Amniotic stem cell (primary cell): ENCODE measurements at places on chromosomes 12 and 14.

GRCh38 chr12:84470361-84470760, 442.2 kb downstream of the SLC6A15 start:
- no peak for DNase-seq

DNA sequence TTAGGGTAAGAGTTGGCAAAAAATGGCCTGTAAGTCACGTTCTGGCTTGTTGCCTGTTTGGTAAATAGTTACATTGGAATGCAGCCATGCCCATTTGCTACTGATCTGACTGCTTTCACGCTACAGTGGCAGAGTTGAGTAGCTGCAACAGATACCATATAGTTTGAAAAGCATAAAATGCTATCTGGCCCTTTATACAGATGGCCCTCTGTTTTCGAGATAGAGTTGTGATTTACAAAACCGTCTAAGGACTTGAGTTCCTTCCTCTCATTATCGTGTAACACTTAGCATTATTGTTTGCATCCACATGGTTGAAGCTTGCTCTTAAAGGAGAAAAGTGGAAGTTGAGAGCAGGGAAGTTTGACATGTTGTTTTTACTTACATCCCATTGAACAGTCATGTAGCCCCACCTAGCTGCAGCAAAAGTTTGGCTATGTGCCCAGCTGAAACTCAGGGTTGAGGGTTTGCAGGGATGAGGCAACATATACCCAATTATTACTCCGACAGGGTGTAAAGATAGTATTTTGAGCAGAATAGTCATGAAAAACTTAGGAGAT, 11.3 kb upstream of the SCFD1 start:
- peak; percentile 18 for DNase-seq

GRCh38 chr12:114938487-114939210, 254.7 kb upstream of the TBX3 start:
- no peak for DNase-seq

GRCh38 chr12:130526813-130527212, 189.1 kb downstream of the PIWIL1 start:
- DNase-seq, result no peak

GRCh38 chr12:53594897-53595615, 31.1 kb downstream of the ATF7 start:
- no peak for DNase-seq

DNA sequence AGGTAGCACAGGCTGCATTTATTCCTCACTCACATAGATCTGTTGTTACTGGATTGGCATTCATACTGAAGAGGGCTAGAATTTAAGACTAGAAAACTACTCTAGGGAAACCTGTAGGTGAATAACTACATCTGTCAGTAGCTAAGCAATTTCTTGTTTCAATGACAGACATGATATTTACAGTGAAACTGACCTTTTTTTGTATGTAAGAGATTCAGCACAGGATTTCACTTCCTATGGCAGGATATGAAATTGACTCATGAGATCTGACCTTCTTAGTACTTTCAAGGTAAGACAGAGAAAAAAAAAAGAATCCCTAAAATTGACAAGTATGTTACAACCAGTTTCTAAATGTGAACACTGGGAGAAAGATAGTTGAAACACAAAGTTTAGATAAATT, 189.8 kb upstream of the SLC16A7 start:
- DNase-seq, result no peak

DNA sequence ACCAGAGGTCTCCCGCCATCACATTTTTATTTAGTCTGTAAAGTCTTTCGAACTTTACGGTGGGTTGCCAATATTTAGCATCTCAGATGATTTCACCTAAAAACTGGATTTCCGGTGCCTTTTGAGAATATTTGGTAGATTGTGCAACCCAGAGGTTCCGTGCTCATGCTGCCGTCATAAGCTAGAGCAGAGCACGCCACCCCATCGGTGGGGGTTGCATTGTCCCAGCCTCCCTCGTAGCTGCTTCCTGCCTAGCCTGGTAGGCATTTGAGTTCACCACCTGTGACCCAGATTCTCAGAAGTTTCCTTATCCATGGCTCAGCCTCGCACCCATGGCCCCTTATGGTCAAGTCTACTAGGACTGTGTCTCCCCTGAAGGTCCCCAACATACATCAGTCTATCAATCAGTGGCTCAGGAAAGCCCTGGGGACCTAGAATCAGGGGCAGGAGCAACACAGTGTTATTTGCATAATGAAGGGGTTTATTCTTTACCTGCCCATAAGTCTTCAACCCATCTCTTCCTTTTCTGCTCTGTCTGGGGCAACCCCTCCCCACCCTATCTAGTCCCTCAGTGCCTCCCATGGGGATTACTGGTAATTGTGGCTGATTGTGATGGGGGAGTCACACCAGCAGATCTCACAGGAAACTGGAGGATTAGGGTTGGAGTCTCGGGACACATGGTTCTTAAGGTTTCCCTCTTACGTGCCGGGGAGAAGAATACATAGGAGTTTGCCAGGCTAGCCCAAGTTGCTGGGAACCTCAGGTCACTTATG, 152.3 kb downstream of the PHETA1 start:
- no peak for DNase-seq

DNA sequence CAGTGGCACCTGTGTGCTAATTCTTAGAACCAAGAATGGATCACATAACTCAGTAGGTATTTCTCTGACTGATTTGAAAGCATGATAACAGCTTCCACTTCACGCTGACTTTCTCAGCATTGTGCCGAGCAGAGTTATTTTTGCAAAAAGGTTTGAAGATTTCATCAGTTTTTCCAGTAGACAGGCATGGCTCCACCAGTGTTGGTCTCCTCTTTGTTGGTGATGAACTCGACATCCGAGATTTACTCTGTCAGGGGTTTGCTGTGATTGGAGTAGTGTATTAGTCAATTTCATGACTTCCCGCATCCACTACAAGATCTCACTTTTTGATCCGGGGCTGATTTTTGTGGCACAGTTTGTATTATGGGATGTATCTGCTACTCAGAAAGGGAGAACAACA, 85.3 kb downstream of the PRKCH start:
- DNase-seq, result no peak

- no peak for DNase-seq
Measured at GRCh38 chr12:116247377-116247776, 30.1 kb downstream of the MED13L start.

GRCh38 chr12:55633151-55633550, 3.5 kb upstream of the OR10P1 start:
- DNase-seq, result no peak

- DNase-seq, result no peak
Measured at GRCh38 chr14:38646391-38646790, 390.5 kb upstream of the CLEC14A start.

- DNase-seq, result no peak
Measured at GRCh38 chr14:101559624-101560533, 1.4 kb upstream of the DIO3 start.

DNA sequence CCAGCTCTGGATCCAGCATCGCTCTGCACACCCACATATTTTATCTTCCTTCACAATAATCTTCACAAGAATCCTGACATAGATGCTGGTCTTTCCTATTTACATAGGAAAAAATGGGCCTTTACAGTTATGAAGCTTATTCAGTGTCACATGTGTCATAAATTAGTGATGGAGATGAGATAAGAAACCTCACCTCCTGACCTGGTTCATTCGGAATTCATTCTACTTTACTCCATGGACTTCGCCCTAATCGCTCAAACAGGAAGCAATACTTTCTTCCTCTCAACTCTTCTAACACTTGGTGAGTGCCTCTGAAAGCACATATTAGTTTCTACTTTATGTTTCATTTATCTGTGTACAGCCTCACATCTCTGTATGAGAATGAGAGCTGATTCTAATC, 12.0 kb upstream of the SINHCAF start:
- no peak for DNase-seq

DNA sequence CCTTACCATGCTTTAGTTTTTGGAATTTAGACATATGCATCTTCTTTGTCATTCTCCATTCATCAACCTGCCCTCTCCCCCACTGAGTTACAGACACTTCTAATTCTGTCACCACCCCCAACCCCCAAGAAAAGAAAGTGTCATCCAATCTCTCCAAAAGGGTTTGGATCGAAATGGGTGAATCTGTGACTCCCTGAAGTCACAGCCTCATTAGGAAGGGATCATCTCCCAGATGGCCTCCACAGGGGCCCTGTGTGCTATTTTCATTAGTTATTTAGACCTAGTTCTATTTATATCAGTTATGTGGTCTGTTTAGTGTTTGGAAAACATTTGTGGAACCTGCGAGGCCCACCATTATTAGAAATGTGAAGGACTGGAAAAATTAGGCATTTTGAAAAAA, 191.0 kb upstream of the ATP2B1 start:
- DNase-seq, result no peak

- DNase-seq, result no peak
Measured at GRCh38 chr14:90699016-90699415, 117.2 kb downstream of the TTC7B start.
